ENCODE measurements at places on chromosomes 2 and 18. TPM values are rescaled to one million over a fixed set of nuclear protein-coding genes. Genes with fewer than 3 reads are reported as not detected.

Gene UGT1A1
- total RNA-seq = not detected

Gene CD8B2
- total RNA-seq = not detected

Gene NAGK
- total RNA-seq = 78.0 TPM

Gene MEP1B
- total RNA-seq = 0.09 TPM

Gene COQ10B
- 25.2 TPM for total RNA-seq

Gene EN1
- not detected for total RNA-seq

Gene DIPK1C
- total RNA-seq = not detected

Gene IL36G
- not detected for total RNA-seq

Gene MOGAT1
- total RNA-seq = not detected

Gene BMP10
- total RNA-seq = not detected

Gene ICOS
- total RNA-seq = 0.09 TPM

Gene FAP
- 0.09 TPM for total RNA-seq

Gene NPHP1
- 1.4 TPM for total RNA-seq

Gene ABCG5
- total RNA-seq = not detected

Gene FTCDNL1
- 0.11 TPM for total RNA-seq

Data from dermis lymphatic vessel endothelial cell (primary cell).